ENCODE measurements at places on chromosomes 16 and 17. TPM values are rescaled to one million over a fixed set of nuclear protein-coding genes. Genes with fewer than 3 reads are reported as not detected.

CRYM gene
- total RNA-seq = 1.9 TPM

KRTAP4-6 gene
- not detected for total RNA-seq

ADAMTS18 gene
- not detected for total RNA-seq

SERPINF2 gene
- 2.2 TPM for total RNA-seq

CFAP97D1 gene
- not detected for total RNA-seq

TBC1D3L gene
- 12.6 TPM for total RNA-seq

VASN gene
- 7.5 TPM for total RNA-seq

SSTR5 gene
- total RNA-seq = 0.37 TPM
